Vagina (tissue), 2 donors: ENCODE measurements at places on chromosomes 5 and 9. TPM values are rescaled to one million over a fixed set of nuclear protein-coding genes. Genes with fewer than 3 reads are reported as not detected.

Gene SPATA31E1
- not detected for total RNA-seq

Gene ZFP62
- total RNA-seq = 22.3 TPM

Gene RANBP3L
- 3.2 TPM for total RNA-seq

DNA sequence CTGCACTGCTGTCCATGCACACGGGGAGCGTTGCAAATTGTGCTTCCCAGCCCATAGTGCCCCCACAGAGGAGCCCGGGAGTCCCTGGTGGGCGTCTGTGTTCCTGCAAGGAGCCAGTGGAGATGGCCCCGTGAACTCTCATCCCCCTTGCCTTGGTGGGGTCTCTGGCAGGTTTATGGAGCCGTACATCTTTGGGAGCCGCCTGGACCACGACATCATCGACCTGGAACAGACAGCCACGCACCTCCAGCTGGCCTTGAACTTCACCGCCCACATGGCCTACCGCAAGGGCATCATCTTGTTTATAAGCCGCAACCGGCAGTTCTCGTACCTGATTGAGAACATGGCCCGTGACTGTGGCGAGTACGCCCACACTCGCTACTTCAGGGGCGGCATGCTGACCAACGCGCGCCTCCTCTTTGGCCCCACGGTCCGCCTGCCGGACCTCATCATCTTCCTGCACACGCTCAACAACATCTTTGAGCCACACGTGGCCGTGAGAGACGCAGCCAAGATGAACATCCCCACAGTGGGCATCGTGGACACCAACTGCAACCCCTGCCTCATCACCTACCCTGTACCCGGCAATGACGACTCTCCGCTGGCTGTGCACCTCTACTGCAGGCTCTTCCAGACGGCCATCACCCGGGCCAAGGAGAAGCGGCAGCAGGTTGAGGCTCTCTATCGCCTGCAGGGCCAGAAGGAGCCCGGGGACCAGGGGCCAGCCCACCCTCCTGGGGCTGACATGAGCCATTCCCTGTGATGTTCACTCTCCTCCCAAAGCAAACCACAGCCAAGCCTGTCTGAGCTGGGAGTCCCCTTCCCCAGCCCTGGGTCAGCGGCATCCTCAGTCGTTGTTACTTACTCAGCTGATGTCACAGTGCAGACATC lies 3.1 kb downstream of the MRPS2 start:
- no peaks in the 10 kb centered on the region for H3K27me3 ChIP-seq
- no peak for DNase-seq
- peaks cover 24% of the 10 kb centered on the region for H3K36me3 ChIP-seq
- H3K4me1 ChIP-seq = peaks cover 24% of the 10 kb centered on the region
- H3K4me3 ChIP-seq = no peak overlapping the region
- no peak overlapping the region for H3K27ac ChIP-seq

DNA sequence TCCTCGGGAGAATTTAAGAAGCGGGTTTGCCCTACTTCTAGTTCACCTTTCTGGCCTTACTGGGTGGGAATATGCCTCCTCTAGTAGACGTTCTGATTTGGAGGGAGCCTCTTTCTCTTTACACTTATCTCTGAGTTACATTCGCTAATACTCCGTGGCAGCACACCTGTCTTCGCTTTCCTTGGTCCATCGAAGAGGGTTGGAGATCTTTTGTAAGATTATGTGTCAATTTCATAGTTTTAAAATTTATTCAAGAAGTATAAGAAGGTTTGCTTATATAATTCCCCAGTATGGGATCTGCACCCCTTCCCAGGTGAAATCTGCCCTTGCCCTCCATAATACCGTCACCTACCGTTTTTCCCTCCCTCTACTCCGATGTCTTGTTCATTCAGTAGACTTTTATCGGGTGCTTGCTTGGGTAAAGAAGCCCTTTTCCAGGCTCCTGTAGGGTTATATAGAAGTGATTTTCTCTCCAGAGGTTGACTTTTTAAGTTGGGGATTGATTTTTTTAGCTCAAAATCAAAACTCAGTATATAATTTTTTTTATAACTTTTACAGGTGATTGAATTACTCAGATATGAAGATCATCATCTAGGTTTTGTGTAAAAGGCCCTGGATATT lies 1.1 kb downstream of the GPBP1 start:
- DNase-seq = no peak
- H3K4me3 ChIP-seq = peak overlapping the region; percentile 93
- H3K27me3 ChIP-seq = no peaks in the 10 kb centered on the region
- peaks cover 64% of the 10 kb centered on the region for H3K4me1 ChIP-seq
- H3K36me3 ChIP-seq = no peaks in the 10 kb centered on the region
- peak overlapping the region; percentile 100 for H3K27ac ChIP-seq
